ENCODE measurements at places on chromosomes 5 and 9.

DNA sequence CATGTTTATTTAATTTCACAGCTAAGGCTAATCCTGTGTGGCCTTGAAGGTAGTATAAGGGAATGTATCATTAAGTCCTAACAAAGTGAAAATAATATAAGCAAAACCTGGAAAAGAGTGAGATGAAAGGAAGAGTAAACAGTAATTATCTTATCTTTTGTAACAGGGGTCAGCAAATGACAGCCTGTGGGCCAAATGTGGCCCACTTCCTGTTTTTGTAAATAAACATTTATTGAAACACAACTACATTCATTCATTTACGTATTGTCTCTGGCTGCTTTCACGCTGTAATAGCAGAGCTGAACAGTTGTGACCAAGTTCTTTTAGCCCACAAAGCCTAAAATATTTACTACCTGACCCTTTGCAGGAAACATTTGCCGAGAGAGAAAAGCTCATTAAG lies 78.4 kb upstream of the HTR4 start:
- no peak for DNase-seq

DNA sequence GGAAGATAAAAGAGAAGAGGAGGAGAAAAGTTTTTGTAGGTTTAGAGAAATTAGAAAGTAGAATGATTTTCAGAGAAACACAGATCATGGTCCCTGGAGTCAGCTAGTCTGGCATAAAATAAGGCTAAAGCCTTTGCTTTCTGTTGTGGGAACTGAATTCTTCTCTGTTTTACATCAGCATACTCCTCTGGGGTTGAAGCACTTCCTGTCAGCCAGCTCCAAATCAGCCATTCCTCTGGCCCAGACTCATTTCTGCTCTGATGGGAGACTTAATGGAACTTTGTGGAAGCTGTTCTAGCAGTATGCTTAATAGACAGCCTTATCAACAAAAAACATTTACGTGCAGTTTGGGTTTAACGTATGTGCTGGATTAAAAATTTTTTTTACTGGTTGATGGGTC lies 143.2 kb downstream of the HMHB1 start:
- no peak for DNase-seq

- no peak for DNase-seq
These were observed 887 bp downstream of the GDA start for GRCh38 chr9:72150127-72150526.

GRCh38 chr5:73297430-73297829 lies 124.4 kb downstream of the TMEM174 start:
- no peak for DNase-seq

- DNase-seq: no peak
These were observed 66.9 kb downstream of the SEMA4D start for GRCh38 chr9:89430995-89431394.

DNA sequence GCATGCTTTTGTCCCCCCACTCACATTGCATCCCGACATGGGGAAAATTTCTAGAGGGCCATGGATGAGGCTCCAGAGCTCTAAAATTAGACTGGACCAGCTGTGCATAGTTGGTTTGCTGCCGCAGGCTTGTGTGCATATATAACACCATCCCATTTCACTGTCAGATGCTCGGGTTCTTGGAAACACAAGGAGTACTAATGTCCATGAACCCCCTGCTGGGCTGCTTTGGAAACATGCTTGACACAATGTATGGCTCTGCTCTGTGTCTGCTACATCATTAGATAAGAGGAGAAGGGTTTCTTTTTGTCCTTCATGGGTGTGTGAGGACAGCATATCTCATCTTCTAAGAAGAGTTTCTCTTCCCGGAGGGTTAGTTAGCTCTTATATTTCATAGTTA lies 292.1 kb upstream of the RORB start:
- DNase-seq: no peak

DNA sequence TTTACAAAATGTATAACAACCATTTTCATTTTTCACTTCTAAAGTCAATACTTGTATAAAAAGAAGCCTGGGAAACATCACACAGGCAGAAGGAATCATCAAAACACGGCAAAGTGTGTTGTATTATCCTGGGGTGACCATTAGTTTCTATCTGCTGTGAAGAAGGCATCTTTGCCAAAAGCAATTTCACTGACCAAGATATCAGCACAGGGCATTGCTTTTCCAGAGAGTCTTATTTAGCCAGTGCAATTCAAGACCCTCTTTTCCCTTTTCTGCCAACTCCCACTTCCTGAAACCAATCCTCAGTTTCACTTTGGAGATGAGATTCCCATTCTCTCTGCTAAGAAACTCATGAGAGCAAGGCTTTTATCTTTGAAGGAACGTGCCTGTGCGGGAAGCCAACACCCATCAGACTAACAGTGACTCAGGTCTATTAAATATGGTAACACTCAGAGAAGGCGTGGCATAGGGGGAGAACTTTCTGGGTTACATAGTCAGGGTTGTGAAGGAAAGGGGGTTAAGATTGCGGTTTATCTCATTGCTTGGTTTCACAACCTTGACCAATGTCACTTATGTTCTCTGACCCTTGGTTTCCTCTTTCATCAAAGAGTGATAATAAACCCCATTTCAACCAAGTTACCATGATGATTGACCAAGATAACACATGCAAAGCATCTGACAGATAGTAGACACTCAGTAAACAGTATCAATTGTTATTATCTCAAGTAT lies 666.9 kb upstream of the KLF4 start:
- DNase-seq: no peak

DNA sequence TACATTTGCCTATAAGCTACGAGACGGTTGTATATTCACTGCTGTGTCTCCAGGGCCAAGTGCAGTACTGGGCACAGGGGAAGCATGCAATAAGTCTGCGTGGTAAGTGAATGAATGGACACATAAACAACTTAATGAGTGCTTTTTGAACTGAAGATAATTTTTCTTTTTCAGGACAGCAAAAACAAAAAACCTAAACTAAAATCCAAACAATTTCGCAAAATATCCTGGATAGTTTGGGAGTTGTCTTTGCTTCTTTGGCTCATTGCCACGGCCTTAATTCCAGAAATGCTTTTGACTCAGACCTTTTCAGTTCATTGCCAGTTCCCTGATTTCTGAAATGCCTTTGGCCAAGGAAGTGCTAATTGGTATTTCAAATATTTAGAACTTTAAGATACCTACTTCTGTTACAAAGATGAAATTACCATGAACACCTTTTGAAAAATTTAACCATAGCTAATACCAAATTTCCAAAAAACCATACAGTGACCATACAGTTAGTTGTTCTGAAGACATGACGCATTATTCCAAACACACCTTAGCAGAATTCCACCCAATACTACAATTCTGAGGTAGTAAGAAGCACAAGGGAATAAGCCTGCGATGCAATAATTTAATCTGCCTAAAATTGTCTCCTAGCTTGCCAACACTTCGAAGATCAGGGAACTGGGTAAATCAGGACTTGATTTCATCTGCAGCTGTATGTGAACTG lies 42.8 kb downstream of the TEK start:
- no peak for DNase-seq

DNA sequence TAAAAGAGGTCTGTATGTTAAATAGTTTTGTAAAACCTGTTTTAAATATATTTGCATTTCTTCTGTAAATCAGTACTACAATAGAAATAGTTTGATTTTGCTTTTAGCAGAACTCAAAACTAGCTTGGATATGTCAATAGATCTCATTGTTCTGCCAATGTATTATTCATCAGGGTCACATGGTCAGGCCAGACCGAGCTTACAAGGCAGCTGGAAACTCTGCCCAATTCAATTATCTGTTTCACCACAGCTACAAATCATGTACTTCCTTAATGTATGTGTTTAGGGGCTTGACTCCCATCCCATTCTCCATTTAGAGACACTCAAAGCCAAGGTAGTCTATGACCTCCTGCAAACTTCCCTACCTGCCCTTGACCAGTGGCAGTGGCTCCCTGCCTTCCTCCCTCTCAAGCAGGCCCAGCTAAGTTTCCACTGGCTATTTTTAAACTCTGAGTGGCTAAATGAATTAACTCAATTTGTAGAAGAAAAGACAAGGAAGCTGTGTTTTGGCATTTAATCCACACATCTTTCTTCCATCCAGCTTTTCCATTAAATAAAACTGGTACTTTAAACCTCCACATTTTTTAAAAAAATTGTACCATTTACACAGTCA lies 46.4 kb upstream of the SELENOP start:
- no peak for DNase-seq

DNA sequence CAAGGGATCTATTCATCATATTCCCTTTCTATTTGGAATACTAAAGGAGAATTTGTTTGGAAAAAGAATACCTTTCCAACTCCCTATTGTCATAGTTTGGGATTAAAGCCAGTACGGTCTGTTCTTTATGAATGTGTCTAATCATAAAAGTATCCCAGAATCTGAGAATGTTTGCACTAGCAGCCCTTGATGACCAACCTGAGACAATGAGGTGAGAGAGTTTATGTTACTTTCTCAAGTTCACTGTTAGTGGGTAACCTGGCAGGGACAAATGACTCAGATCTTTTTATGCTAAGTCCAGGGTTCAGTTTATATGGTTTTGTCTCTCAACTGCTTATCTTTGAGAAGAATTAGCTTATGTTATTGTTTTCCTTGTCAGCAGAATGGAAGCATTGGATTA lies 25.3 kb upstream of the TLR4 start:
- DNase-seq: no peak

DNA sequence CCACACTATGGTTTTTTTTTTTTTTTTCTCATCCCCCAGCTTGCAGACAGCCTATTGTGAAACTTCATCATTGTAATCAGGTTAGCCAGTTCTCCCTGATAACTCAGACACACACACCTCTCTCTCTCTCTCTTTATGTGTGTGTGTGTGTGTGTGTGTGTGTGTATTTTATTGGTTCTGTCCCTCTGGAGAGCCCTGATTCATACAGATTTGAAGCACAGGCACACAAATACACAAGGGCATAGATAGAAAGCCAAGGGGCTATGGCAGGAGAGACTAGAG lies 20.6 kb upstream of the VCAN start:
- DNase-seq: no peak

All from stimulated activated CD4-positive, alpha-beta T cell treated with anti-CD3 and anti-CD28 coated beads, Interleukin-1b, Interleukin-23, amount 100 ng/mL, for 4 hours (primary cell).